Urothelium cell line (cell line): ENCODE measurements at places on chromosomes 12 and 14.
A peak's percentile ranks its signal among the peaks of the same experiment; 100 is the strongest.

GRCh38 chr14:58533446-58533845, 104.3 kb upstream of the DACT1 start:
- DNase-seq: no peak

DNA sequence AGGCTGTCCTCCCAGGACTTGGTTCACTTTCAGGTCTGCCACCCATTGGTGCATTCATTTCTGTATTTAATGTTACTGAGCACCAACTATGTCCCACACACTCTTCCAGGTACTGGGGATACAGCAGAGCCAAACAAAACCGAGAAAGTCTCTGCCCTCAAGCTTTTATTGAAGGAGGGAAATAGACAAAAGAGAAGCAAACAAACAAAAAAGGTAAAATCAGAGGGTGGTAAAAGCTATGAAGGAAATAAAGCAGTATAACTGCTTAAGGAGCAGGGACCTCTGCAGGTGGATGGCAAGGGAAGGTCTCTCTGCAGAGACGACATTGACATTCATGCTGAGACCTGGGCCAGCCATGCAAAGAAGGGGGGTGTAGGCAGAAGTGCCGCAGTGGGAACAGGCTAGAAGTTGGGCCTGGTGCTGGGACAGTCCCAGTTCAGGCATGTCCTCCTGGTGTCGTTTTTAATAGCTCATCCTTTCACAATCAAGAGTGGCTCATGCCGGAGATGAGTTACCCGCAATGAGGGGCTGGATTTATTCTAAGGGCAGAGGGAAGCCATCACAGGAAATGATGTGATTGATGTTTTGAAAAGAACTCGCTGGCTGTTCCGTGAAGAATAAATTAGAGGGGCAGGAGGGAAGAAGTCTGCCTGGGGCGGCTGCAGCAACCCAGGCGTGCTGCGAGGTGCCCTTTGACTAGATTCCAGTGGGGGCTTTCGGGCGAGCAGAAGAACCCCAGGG, 72.8 kb downstream of the IRF2BPL start:
- peak; percentile 37 for DNase-seq

GRCh38 chr14:87000081-87000480, 992.9 kb downstream of the GALC start:
- DNase-seq: no peak

GRCh38 chr12:91332302-91332701, 149.7 kb upstream of the DCN start:
- DNase-seq: no peak

DNA sequence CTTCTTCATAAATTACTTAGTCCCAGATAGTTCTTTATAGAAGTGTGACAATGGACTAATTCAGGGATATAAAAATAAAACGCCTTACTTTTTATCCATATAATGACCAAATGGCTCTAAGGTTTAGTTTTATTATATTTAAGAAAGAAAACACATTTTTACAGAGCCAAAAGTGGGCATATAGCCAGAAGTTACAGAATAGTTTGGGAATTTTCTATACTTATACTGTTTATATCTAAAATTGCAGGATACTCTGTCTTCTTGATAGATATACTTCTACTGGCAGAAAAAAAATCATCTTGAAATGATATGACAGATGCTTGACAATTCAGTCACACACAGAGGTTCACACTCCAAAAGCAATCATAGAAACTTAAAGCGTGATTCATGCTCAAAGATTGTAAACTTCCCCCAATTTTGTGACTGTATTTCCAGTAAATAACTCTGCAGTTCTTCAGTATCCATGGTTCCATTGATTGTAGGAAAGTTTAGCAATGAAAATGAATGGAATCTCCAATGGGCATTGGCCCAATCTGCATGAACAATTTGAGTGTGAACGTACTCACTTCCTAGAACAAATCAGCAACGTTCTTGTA, 307.8 kb downstream of the NOVA1 start:
- DNase-seq: peak; percentile 17

DNA sequence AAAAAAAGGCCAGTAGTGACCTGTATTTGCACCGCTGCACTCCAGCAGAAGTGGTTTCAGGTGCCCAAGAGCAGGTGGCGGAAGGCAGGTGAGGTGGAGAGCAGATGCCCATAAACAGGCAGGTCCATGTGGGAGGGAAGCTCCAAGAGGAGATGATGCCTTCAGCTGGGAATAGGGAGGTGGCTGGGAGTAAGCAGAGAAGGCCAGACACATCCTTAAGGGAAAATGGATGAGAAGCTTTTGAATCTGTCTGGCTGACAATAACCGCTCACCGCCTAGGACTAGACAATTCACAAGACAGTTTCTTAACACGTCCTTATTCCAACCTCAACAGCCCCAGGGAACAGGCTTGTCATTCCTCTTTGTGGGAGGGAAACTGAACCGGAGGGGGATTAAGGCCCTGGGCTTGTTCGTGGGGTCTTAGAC, 43.9 kb upstream of the PLEKHG6 start:
- DNase-seq: no peak

GRCh38 chr12:34605955-34606748, 583.9 kb downstream of the ALG10 start:
- no peak for DNase-seq

- DNase-seq: no peak
Measured at GRCh38 chr12:124603831-124604251, 36.4 kb upstream of the NCOR2 start.

GRCh38 chr14:68953196-68953555, 25.9 kb downstream of the ACTN1 start:
- DNase-seq: no peak

GRCh38 chr12:111435661-111436201, 30.0 kb downstream of the SH2B3 start:
- DNase-seq: no peak

- DNase-seq: no peak
Measured at GRCh38 chr12:71061451-71061850, 96.3 kb downstream of the TSPAN8 start.

- DNase-seq: no peak
Measured at GRCh38 chr12:101066489-101066888, 143.5 kb downstream of the SLC5A8 start.

GRCh38 chr14:80545935-80546854, 334.9 kb upstream of the DIO2 start:
- no peak for DNase-seq

DNA sequence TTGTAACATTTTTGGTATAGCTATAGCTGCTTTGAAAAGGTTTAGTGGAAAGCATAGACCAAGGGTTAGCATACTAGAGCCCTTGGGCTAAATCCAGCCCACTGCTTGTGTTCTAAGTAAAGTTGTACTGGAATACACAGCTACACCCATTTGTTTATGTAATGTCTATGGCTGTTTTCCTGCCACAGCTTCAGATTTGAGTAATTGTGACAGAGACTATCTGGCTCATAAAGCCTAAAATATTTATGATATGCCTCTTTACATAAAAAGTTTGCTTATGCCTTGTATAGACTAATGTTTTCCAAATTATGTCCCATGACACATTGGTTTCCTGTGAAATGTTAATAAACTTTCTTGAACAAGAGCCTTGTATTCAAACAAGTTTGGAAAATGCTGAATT, 234.8 kb upstream of the ATP2B1 start:
- DNase-seq: no peak

- DNase-seq: no peak
Measured at GRCh38 chr14:33686856-33687255, 264.0 kb downstream of the EGLN3 start.

- DNase-seq: peak; percentile 18
Measured at GRCh38 chr12:29782285-29782870, 1.4 kb downstream of the TMTC1 start.

GRCh38 chr12:89244536-89244935, 107.8 kb downstream of the DUSP6 start:
- DNase-seq: no peak

GRCh38 chr12:23359975-23360701, 589.3 kb downstream of the SOX5 start:
- no peak for DNase-seq

GRCh38 chr12:13101821-13102375, 1.6 kb downstream of the GSG1 start:
- peak; percentile 49 for DNase-seq

- no peak for DNase-seq
Measured at GRCh38 chr12:43273467-43273866, 278.5 kb downstream of the ADAMTS20 start.

DNA sequence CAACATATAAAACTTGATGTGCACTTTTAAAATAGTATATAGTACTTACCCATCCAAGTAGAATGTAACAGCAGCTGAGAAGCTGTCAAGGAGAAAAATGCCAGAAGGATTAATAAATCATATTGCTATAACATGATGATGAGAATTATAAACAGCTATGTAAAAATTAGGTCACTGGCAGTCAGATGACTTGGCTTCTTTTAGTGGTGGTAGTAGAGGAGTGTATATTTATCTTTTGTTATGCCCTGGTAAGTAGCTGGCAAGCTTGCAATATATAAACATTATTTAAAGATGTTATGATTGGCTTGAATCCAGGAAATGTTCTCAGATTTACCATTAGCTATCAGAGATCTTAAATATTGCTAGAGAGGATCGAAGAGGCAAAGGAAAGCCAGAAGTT, 471.0 kb upstream of the MGAT4C start:
- no peak for DNase-seq

GRCh38 chr12:95994476-95994875, 1.7 kb downstream of the HAL start:
- no peak for DNase-seq

- no peak for DNase-seq
Measured at GRCh38 chr12:108653082-108653516, 19.4 kb upstream of the SELPLG start.

- peak; percentile 59 for DNase-seq
Measured at GRCh38 chr14:74333909-74334308, 14.4 kb upstream of the VRTN start.

DNA sequence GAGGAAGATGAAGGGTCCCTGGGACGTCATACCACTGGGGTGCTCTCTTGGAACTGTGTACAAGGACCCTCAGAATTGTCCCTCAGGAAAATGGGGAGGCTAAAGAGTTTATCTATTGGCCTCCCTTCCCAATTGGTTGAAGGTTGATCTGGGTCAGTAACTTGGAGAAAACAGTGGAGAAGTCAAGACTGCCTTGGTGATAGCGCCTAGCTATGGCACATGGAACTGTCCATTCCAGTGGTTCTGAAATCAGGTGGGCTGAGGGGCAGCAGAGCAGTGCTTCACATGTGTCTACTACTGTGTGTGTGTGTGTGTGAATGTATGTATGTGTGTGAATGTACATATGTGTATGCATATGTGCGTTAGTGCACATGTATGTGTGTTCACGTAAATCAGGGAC, 316.1 kb downstream of the AACS start:
- DNase-seq: no peak

DNA sequence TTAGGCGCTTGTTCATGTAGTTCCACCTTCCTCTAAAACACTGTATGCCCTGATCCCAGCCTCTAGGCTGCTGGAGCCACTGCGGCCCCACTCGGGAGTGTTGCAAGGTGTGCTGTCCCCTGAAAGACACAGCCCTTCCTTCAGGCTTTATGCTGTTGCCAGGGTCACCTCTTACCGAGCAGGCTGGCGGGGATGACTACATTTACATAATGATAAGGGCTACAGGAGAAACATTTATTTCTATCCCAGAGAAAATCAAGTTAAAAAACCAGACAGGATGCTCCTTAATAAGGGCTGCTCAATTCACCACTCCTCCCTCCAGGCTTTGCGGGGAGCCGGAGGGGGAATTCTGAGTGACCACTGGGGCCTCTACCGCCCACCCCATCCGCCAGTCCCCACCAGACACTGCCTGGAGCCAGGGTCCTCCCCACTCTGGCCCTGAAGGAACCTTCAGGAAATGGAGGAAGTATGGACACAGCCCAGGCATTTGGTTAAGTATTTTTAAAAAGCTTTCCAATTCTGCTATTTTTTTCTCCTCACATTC, 200.6 kb downstream of the TTC7B start:
- DNase-seq: no peak

DNA sequence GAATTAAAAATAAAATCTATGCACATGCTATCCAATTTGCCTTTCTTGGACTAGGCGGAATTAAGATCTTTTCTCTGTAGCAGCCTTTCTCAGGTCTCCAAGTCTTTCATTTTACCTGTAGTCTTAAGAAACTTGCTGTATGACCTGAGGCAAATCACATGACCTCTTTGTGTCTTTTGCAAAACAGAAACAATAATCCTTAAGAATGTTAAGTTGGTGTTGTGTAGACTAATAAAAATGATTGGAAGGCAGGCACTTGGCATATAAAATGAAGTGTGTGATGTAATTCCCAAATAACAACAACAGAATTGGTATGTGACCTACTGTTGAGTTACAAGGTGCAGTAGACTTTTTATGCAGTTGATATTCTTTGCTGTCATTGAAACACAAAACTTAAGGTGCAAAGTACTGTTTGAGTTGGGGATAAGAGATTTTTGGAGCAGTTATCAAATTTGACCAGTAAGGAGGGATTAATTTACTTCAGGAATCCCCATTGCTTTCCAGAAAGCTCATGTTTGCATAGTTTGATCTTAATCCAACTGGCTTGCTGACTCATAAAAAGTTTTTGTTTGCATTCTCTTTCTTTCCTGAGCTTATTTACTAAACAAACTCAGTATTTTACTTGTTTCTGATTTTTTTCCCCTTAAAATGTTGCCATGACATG, 51.4 kb downstream of the SUSD6 start:
- no peak for DNase-seq

GRCh38 chr14:52150162-52150561, 81.3 kb upstream of the NID2 start:
- DNase-seq: no peak

- no peak for DNase-seq
Measured at GRCh38 chr14:75542588-75543091, 20.4 kb downstream of the BATF start.

DNA sequence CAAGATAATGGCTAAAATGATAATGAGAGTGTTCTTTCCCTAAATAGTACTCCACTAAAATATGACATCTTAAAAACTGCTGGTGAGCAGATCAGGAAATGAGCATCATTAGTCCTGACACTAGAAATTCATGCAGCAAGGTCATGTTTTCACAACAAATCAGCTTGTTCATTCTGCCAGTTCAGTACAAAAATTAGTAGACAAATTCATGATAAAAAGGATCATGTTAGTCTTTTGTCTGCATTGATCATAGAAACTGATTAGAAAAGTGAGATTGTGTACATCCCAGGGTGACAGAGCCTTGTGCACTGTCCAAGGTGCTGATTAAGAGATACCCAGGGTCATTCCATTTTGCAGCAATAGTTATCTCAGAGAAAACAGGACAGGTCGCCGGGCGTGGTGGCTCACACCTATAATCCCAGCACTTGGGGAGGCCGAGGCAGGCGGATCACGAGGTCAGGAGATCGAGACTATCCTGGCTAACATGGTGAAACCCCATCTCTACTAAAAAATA, 163.6 kb downstream of the RIMBP2 start:
- DNase-seq: peak; percentile 32

GRCh38 chr12:2137711-2138110, 84.9 kb downstream of the CACNA1C start:
- DNase-seq: no peak

GRCh38 chr12:108757856-108758255, 26.5 kb upstream of the CORO1C start:
- no peak for DNase-seq

- no peak for DNase-seq
Measured at GRCh38 chr14:93725993-93726392, 62.3 kb downstream of the PRIMA1 start.

- peak; percentile 4 for DNase-seq
Measured at GRCh38 chr12:89783359-89784060, 74.9 kb upstream of the ATP2B1 start.

GRCh38 chr12:47995981-47996401, 8.3 kb downstream of the COL2A1 start:
- DNase-seq: no peak

- peak; percentile 53 for DNase-seq
Measured at GRCh38 chr12:94149119-94149780, 873 bp downstream of the PLXNC1 start.
